ENCODE measurements at places on chromosomes 5 and 9.

DNA sequence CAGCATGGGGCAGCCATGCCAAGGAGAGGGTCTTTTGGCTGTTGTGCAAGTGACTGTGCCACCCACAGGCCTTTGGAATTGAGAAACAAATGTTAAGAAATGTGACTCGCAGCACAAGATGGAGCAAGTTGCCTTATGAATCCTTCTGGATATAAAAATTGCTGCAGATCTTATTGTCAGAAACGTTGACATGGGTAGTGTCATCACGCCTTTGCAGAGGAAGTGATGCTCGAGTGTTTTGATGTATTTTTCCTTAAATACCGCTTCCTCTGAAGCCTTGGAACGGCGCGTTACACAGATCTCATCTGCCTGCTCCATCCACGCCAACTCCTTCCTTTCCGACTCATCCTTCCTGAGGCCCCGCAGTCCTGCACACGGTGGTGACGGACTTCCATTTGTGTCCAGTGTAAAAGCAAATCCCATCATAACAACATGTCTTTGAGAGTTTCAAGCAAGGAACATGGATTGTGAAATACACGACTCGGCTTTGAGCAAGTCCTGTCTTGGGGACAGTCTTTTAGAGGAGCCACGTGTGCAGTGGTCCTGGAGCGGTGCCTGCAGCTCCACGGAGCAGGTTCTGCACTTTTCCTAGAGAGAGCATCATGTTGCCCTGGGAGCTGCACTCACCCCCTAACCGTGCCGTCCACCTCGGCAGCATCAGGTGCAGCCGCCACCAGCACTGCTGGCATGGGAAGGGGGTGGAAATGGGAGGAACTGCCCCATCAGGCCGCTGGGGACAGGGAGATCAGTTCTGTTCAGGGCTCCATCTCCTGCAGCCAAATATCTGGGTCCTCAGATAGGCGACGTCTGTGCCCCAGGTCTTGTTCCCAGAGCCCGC is 15.1 kb downstream of the ROPN1L start:
- DNase-seq = no peak

GRCh38 chr5:38369692-38370091 is 111.3 kb downstream of the EGFLAM start:
- no peak for DNase-seq

GRCh38 chr5:14707811-14708390 is 43.4 kb downstream of the OTULIN start:
- no peak for DNase-seq

- DNase-seq = no peak
Observed at GRCh38 chr5:174221436-174221835, 175.9 kb downstream of the NSG2 start.

- DNase-seq = no peak
Observed at GRCh38 chr9:37172557-37172956, 52.2 kb downstream of the ZCCHC7 start.

DNA sequence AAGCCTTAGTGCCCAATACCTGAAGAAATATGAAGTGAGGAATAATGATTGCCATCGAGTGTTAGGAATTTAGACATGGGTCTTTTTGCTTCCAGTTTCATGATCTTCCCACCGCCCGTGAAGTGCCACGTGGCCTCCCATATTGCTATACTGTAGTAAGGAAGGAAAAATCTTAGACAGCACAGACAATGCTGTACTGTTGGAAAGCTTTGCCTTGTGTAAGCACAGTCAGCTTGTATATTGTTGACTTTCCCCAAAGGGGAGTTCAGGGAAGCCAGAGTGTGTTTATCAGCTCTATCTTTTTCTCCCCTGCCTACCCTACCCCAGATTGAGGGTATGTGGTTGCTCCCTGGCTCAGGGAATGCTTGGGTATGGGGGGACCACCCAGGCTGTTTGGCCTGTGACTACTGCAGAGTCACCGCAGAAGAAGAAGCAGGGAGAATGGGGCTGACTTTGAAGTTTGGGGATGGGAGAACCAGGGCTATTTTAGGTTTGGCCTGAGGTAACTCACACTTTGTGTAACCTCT is 161.8 kb upstream of the MEF2C start:
- no peak for DNase-seq

- no peak for DNase-seq
Observed at GRCh38 chr9:114655689-114656088, 1.9 kb downstream of the TEX53 start.

- no peak for DNase-seq
Observed at GRCh38 chr9:10678010-10678409, 65.2 kb upstream of the PTPRD start.

- no peak for DNase-seq
Observed at GRCh38 chr9:103301051-103301450, 305.9 kb downstream of the CYLC2 start.

- no peak for DNase-seq
Observed at GRCh38 chr9:33143241-33143661, 23.9 kb downstream of the B4GALT1 start.

GRCh38 chr5:160649304-160649703 is 202.7 kb downstream of the ATP10B start:
- DNase-seq = no peak

DNA sequence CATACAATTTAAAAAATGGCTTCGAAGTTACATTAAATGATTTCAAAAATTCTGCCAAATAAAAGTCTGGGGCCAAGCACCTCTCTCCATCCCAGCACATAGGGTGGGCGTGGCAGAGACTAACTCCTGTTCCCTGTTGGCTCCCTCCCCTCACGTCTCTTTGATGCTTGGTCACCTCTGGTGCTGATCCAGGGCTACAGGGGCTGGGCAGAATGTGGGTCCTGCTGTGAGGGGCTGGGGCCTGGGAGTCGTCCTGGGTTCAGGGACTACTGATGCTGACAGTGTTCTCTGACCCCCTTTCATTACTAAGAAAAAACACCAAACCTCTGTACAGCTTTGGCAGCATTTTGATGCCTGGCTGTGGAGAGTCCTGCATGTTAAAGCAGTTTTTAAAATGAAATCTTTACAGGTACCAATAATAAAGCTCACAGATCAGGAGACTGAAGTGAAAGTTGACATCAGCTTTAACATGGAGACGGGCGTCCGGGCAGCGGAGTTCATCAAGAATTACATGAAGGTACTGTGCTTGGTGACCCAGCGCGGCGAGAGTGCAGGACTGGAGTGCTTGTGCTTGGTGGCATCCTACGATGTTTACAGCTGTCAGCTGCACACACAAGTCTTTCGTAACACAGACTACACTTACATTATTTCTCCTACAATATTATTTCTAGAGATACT is 29.0 kb downstream of the TENT4A start:
- no peak for DNase-seq

- DNase-seq = no peak
Observed at GRCh38 chr5:30267026-30267425, 926.5 kb upstream of the CDH6 start.

DNA sequence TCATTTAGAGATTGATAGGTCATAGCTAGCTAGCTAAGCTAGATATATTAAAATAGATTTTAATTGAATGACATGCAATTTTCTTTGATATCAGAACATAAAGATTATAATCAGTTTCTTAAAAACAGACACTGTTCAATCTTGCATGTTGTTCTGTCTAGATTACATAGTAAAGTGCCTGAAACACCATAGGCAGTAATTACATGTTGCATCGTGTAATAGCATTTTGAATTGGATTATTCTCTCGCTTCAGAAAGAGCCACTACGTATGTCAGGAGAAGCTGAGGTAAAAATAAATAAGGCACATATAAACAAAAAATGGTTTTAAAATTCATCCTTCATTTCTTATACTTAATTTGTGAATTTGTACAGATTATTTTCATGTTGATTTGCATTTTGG is 148.0 kb upstream of the CDH12 start:
- DNase-seq = no peak

GRCh38 chr5:94672746-94673145 is 54.3 kb downstream of the SLF1 start:
- no peak for DNase-seq

- no peak for DNase-seq
Observed at GRCh38 chr9:85290019-85290418, 451.7 kb downstream of the AGTPBP1 start.

DNA sequence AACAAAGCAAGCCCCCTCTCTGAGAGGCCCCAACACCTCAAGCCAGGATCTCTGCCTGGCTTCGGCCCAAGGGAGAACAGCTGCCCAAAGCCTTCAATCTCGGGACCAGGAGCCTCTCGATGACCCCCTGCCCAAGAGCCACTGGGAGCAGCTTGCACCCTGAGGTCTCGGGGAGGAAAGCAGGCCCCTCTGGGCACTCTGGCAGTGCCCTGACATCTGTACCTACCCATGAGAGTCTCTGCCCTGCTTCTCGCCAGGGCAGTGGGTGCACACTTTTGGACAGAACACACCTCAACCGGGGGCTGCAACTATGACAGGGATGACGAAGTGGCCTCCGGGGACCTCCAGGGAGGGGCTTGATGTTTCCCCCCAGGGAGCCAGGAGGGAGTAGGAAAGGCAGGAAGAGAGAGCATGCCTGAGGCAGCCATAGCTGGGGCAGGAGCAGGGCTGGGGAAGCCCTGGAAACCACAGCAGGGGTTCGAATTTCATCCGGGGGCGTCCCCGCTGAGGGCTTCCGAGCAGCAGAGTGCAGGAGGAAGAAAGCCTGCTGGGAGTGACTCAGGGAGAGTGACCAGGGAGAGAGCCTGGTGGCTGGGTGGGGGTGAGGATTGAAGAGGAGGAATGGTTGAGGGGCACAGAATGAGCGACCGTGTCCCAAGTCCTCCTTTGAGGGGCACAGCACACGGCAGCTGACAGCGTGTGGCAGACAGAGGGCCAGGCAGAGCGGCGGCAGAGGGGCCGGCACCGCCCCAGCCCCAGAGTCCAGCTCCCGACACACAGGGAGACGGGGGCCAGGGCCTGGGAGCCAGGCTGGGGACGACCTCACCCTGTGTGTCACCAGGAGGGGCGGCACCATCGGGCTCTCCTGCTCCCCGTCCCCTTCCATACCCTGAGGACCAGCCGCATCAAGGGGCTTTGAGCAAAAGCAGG is 1.8 kb downstream of the LPCAT1 start:
- no peak for DNase-seq

GRCh38 chr9:135300346-135301141 is 179.0 kb upstream of the PPP1R26 start:
- DNase-seq = no peak

DNA sequence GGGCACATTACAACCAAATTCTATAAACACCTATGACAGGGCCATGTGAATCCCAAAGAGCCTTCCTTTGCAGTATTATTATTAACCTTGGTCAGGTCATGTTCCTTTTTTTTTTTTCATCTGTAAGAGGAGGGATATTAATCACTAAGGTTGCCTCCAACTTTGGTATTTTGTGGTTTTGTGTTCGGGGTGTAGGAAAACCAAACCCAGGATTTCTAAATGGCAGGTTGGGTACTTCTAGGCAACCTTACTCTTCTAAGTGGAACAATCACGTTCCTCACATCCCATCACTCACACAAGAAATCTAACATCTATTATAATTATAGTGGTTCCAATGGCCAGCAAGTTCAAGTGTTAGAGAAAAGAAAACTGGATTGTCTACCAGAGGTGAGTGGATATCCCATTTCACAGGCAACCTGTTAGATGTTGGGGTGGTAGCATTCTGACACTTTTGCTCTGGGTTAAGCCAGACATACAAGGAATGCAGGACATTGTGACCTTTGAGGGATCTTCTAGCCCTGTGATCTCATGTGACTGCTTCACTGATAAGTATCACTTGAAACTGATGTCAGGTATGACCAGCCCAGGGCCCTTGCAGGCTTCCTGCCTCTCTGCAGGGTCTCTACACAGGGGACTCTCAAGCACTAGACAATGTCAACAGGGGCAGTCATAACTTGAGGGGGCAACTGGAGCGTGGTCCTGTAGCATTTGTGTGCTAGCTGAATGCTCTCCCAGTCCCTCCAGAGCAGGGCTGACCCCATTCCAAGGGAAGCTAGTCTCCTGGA is 126.2 kb upstream of the VLDLR start:
- DNase-seq = no peak

DNA sequence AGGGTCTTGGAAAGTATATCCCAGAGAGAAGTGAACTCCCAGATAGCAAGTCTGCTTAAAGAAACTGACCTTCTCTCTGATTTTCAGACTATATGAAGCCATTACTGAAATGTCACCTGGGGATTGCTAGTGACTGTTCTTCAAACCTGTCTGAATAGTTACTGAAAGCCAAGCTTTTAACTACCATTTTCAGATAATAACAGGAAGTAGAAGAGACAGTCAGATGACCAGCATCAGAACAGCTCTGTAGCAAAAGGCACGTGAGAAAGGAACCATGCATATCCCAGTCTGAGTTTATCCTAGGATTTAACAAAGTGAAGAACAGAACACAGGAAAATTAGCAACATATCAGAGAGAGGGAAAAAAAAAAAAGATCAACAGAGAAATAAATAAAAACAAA is 74.9 kb upstream of the SELENOP start:
- DNase-seq = no peak

DNA sequence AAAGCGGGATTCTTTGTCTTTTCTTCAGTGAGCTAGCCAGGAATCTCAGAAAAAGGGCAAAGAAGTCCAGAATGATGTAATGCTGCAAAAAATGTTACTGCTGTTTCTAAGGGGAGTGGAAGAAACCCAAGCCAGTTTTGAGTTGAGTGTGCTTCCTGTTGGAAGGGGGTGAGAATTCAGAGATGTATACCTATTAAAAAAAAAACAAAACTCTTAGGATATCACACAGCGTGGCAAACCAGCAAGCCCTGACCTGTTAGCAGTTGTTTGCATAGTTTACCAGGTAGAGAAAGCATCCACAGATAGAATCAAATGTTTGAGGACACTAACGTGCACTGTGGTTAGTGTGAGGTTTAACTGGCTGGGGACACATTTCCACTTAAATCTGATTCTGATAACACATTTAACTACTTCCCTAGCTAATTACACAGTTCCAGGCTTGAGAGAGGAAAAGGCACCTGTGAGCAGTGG is 11.4 kb downstream of the BASP1 start:
- DNase-seq = peak; percentile 17

DNA sequence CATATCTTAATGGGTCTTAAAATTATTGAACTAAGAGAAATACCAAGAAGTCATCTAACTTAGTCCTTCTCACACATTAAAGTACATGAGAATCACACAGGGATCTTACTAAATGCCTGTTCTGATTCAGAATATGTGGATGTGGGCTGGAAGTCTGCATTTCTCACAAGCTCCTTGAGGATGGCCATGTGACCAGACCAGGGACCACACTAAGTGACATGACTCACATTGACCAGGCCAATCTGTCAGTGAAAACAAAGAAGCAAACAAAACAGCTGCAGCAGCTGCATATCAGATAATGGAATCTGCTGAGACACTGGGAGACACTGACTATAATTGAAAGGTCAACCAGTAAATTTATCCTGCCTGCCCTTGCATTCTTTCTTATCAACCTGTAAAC is 110.5 kb downstream of the ADAMTS12 start:
- DNase-seq = no peak

DNA sequence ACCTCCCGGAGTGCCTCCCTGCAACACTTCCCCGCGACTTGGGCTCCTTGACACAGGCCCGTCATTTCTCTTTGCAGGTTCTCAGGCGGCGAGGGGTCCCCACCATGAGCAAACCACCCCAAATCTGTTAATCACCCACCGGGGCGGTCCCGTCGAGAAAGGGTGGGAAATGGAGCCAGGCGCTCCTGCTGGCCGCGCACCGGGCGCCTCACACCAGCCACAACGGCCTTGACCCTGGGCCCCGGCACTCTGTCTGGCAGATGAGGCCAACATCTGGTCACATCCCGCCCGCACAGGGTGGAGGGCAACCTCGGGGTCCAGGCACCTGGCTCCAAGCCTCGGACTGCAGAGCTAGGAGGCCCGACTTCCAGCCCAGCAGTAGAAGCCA is 776 bp upstream of the TERT start:
- DNase-seq = no peak

GRCh38 chr5:150313921-150314716 is 11.4 kb upstream of the ARSI start:
- DNase-seq = no peak

Data from activated CD4-positive, alpha-beta T cell treated with anti-CD3 and anti-CD28 coated beads, Interleukin-2, Interleukin-4, amounts not matched to agents 100 ng/mL and 50 ng/mL, durations not matched to agents 16 hours and 8 hours (primary cell).